Umbilical cord (tissue), 2 donors: ENCODE measurements at places on chromosomes 1 and 21.

- no peak for DNase-seq
Measured at GRCh38 chr1:107535091-107535490, 394.3 kb downstream of the NTNG1 start.

- no peak for DNase-seq
Measured at GRCh38 chr1:24440436-24440835, 24.8 kb downstream of the NIPAL3 start.

- no peak for DNase-seq
Measured at GRCh38 chr1:50973875-50974617, 4.0 kb downstream of the CDKN2C start.

DNA sequence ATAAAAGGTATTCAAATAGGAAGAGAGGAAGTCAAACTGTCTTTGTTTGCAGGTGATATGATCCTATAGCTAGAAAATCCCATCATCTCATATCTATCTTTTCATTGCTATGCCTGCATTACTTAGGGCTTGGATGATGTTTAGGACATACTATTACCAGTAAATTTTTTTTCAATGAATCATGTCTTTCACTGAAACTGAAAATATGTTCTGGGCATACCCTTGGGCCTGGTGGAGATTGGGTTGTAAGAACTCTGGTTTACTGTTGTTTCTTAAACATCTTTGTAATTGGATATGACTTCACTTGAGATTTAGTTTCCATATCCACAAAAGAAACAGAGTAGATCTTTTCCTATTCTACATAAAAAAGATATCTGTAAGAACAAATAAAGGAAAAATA lies 502.2 kb upstream of the PRMT6 start:
- DNase-seq = no peak

DNA sequence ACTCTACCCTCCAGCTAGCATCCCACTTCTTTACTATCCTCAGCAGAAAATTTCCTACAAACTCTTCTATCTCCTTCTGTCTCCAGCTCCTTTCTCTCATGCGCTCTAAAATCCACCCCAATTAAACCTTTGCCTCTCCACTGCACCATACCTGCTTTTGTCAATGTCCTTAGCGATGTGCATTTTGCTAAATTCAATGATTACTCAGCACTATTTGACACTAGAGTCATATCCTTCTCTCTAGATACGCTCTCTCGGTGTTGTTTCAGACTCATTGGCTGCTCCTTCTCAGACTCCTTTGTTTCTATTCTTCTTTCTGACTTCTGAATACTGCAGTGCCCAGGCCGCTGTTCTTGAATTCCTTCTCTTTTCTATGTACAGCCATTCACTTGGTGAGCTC lies 144.2 kb downstream of the HLX start:
- DNase-seq = no peak

DNA sequence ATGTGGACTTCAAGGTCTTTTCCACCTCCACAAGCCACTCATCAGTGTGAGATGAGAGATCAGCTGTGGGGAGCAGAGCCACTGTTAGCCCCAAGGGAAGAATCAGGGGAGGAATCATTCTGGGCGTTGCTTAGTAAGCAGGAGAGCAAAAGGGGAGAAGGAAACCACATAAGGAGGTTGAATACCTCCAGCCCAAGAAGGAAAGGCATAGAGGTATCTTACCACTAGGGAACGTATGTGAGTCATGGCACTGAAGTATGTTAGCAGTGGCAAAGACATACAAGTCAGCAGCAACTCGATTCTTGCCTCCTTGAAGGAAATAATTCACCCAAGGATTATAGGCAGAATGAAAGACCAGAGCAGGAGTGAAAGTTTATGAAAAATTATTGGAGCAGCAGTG lies 31.6 kb upstream of the SLC5A9 start:
- no peak for DNase-seq

- peak; percentile 92 for DNase-seq
Measured at GRCh38 chr1:21022279-21023040, 154.2 kb downstream of the EIF4G3 start.

- DNase-seq = no peak
Measured at GRCh38 chr1:117020526-117021156, 19.1 kb downstream of the CD101 start.

DNA sequence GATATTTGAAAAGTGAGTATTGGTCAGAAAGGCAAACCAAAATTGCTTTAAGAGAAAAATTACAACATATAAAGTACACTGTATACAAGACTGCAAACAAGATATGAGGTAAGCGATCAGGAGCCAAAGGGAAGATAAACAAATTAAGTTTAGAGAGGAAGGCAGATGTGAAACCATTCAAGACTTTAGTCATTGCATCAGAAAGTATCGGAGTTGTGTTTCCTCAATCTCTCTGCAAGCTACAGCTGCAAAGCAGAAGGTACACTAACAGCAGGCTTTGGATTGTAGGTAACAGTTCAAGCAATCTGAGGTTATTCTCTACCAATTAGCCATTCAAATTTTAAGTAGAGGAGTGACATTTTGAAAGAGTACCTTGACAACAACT lies 21.3 kb upstream of the TLCD4 start:
- DNase-seq = no peak

DNA sequence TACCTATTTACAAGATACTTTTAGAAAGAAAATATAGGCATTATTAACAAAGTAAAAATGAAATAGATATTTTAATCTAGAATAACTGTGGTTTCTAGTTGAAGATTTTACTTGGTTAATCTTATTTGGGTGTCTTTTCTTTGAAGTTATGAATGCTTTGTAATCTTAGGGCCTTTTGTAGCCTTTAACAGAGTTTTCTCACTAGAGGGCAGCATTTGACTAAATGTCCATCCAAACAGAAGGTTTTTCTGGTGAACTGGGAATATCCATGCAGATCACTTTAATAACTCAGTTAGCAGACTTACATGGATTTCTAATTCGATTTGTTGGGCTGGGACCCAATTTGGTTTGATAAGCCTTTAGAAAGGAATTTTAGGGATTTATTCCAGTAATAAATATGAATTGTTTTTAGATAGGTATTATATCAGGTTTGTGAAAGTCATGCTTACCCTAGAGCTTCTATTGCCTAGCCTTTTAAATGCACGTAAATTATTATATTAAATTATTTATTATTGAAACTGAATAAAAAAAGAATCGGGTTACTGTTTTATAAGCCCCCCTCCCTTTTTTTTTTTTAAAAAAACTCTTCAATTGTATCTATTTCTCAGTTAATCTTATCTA lies 119.7 kb downstream of the ZNF326 start:
- peak; percentile 63 for DNase-seq

DNA sequence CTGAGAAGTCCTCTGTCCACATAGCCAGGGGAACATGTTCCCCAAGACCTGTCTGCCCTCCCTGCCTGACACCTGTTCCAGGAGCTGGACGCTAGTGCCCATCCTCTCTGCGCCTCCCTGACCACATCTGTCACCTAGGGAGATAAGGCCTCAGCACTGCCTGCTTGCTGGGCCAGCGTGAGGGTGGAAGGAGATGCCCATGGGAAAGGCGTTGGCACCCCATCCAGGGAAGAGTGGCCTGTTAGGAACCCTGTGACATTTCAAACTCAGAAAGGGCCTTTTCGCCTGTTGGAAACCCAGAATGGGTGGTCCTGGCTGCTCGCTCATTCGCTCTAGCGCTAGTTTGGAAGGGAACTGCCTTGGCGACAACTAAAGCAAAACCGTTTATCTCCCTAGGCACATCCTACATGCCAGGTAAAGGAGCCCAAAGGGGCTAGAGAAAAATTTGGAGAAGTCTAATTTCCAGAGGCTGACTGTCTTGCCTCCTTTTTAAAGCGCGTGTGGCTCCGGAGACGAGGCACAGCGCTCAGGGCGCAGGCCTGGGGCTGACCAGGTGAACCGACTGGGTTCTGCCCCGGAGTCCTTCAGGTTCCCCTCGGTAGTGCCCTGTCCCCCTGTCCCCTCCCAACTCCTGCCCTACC lies 410 bp downstream of the ACTA1 start:
- no peak for DNase-seq

GRCh38 chr1:69278923-69279322 lies 288.8 kb upstream of the LRRC7 start:
- no peak for DNase-seq

DNA sequence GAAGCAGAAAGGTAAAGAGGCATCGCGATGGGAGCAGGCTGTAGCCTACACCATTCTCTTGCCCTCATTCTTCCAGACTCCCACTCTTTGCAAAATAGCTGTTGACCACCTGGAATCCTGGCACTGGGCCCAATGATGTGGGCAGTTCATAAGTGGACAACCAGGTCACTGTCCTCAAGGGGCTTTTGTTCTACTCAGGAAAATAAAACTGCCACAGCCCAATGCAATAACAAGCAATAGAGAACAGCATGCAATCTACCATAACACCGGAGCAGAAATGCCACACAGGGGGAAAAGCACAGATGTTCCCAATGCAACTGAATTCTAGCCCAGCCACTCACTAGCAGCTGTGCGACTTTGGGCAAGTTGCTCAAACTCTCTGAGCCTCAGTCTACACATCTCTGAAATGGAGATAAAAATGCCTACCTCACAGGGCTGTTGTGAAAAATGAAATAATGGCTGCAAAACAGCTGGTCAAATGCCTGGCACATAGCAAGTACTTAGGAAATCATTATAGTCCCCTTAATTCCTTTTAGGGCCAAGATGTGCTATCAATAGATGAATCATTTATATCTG lies 56.7 kb downstream of the NENF start:
- DNase-seq = no peak

GRCh38 chr21:18269856-18270255 lies 25.2 kb downstream of the CHODL start:
- DNase-seq = no peak

DNA sequence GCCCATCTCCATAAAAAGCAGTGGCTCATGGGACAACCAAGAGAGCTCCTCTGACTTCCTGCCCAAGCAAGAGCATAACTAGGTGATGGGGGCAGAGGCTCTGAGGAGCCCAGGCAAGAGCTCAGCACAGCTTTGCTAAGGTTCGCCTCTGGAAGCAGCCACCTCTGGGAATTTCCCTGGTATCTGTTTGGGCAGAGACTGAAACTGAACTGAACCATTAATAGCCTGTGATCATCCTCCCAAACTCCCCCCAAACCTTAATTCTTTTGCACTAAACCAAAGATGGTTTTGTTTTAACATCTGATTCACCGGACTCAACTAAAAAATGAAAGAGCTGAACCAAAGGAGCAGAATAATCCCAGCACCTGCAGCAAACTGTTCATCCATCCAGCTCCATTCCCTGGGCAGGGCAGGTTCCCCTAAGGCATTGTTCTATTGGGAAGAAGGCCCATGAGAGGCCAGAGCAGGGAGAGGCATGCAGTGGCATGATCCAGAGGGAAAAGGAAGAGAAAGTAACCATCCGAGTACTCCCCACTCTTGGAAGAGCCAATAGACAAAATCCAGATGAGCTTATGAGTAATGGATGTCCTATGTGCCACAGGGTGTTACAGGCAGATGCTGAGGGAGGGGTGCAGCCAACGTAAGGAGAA lies 77.8 kb upstream of the KAZN start:
- no peak for DNase-seq

DNA sequence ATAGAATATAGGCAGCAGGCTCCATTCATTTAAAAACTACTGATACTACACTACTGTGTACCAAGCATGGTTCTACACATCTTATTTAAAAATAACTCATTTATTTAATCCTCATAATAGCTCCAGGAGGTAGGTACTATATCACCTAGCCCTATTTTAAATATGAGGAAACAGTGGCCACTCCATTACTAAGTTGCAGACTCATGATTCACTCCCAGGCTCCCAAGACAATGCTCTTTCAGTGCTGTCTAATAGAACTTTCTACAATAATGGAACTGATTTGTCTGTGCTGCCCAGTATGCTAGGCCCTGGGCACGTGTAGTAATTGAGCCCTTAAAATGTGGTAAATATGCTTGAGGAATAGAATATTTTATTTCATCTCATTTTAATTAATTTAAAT lies 357.1 kb downstream of the LTN1 start:
- DNase-seq = no peak

DNA sequence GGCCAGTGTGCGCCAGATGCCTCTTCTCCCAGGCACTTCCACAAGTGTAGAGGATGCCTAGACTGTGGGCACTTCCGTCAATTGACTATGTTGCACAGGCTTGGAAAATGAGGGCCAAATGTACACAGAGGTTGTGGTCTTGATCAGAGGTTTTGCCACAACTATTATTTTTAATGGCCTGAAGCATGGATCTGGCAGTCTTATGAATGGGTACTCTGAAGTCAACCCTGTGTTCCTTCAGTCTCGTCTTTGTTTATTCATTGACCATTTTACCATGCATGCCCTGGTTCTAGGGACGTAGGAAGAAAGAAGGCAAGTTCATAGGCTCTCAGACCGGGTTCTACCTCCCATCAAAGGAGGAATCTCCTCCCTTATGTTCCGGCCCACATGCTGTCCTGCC lies 329.1 kb downstream of the HHAT start:
- DNase-seq = no peak

GRCh38 chr1:64243757-64244080 lies 40.3 kb downstream of the UBE2U start:
- peak; percentile 26 for DNase-seq

DNA sequence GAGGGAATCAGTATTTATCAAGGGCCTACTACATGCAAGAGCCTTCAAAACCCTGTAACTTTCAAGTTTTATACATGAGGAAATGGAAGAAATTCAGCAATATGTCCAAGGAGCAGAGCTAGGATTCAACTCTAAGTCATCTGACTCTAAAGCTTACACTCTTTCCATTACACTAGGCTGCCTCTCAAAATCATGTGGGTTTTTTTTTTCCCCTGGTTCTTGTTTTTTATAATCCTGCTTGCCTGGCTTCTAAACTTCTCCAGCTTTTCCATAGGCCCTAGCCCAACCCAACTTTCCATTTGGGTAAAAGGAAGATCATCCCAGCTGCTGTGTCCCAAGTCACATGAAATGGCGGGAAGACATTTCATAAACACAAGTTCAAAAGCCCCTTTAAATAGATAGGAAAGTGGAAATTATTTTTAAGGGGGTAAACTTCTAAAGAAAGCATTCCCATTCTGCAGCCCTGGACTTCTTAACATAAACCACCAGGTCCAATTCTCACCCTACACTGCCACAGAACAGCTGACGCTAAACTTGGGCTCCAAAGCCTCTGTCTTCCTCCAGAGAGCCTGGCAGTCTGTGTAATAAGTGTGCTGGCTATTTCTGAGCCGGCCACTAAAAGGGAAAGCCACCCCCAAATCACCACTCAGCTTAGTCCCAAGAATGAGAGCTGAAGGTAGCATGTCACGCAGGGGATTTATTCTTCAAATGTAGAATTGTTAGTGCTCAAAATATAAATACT lies 46.9 kb downstream of the ITPKB start:
- peak; percentile 92 for DNase-seq

- DNase-seq = peak; percentile 49
Measured at GRCh38 chr1:42815941-42816584, 859 bp upstream of the ERMAP start.

GRCh38 chr1:183891158-183891856 lies 86.4 kb downstream of the RGL1 start:
- DNase-seq = no peak

GRCh38 chr1:168583571-168583970 lies 7.2 kb downstream of the XCL1 start:
- DNase-seq = no peak

- no peak for DNase-seq
Measured at GRCh38 chr1:200211157-200211556, 183.6 kb downstream of the NR5A2 start.

- DNase-seq = no peak
Measured at GRCh38 chr1:228803421-228803820, 68.1 kb downstream of the RHOU start.

- DNase-seq = peak; percentile 79
Measured at GRCh38 chr1:178310685-178311105, 186.1 kb downstream of the CLEC20A start.
